ENCODE measurements at places on chromosomes 1 and 21.

- no peak for DNase-seq
Observed at GRCh38 chr1:207024202-207025145, 8.1 kb downstream of the C1orf116 start.

DNA sequence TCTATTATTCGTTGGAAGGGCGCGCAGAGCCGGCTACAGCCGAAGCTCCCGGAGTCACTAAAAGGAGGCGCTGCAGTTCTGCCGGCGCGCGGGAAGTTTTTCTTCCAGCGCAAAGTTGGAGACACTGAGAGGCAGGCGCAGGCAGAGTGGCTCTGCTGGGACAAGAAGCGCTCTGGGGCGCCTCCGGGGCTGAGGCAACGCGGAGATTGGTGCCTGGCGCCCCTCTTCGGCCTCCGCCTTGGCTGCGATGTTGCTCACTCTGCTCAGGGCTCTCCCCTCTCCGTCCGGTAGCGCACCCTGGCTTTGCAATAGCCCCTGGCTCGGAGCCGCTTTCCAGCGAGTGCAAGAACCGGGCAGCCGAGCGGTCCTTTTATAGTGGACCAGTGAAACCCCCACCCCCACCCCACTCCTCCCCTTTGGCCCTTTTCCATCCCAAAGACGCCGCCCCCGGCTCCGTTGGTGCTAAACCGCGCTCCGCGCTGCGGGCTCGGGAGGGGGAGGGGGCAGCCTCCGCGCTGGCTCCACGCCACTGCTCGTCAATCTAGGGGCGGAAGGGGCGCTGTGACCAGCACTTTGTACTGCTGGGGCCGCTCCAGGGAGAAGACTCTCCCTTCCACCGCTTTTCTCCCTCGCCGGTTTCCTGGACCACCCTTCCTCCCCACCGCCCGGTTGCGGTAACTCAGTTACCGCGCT lies at the start of gene ADAMTS1:
TSS of gene ADAMTS1 (minus strand) at position 344 of the 693 bp plus-strand sequence. CDS start 455 bp downstream, outside the sequence.
- DNase-seq: no peak

DNA sequence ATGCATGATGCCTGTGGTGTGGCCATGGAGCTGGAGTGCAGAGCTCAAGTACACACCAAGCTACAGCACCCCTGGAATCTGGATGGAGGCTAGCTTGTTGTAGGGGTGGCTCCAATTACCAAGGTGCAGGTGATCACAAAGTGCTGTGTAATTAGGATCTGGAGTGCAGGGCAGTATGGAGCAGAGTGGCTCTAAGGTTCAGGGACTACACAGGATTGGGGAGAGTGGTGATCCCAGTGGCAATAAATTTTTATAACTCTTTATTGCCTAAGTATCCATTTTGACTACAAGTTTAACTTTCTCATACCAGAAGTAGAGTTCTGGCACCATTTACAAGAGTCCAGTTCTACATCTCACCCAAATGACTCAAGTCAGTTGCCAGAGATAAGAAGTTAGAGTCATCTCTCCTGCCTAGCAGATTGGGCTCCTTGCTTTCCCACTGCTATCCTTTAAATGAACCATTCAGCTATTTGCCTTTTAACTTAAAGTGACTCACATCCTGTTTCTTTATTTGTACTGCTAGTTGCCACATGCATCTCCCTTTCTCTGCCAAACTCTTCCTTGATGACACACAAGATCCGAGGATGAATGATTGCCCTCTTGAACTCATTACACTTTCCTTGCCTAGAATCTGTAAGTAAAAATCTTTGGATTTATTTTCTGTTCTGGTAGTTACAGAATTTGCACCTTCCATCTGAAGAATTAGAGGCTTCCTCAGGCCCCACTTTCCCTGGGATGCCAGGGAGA lies 427.2 kb downstream of the KCNT2 start:
- DNase-seq: no peak

DNA sequence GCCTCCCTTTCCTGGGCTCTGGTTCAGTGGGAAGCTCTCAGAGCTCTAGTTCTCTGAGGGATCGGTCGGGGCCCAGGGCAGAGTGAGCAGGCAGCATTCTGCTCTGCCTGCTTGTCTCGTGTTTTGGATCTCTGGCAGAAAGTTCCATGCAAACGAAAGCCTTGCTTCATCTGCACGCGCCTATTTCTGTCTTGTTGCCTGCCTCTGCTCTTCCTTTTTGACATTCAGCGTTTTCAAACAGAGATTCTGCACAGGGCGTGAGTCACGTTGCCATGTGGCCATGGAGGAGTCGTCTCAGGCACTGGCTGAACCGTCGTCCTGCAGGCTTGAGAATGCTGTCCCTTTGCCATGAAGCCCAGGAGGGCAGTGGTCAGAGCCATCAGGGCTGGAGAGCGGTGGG lies 20.3 kb downstream of the AJAP1 start:
- no peak for DNase-seq

DNA sequence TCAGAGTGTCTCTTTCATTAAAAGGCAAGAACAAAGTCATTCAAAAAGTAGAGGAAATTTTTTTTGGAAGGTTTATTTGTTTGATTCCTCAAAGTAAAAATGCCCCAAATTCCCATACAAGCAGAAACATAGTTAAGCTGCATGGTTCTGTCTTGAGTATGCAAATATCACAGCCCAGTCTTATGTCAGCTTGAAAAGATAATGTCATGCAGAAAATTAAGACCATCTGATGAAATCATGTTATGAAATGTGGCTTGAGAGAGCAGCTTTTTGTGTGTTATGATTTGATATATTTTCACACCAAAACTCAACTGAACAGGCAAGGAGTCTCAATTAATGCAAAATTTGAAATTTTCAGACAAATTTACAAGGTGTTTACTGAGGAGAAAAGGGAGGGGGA lies 411.0 kb downstream of the LMO4 start:
- DNase-seq: no peak

GRCh38 chr1:66788231-66788939 lies 12.7 kb downstream of the INSL5 start:
- DNase-seq: no peak

- DNase-seq: peak; percentile 29
Observed at GRCh38 chr1:53182111-53182593, 14.5 kb upstream of the CPT2 start.

DNA sequence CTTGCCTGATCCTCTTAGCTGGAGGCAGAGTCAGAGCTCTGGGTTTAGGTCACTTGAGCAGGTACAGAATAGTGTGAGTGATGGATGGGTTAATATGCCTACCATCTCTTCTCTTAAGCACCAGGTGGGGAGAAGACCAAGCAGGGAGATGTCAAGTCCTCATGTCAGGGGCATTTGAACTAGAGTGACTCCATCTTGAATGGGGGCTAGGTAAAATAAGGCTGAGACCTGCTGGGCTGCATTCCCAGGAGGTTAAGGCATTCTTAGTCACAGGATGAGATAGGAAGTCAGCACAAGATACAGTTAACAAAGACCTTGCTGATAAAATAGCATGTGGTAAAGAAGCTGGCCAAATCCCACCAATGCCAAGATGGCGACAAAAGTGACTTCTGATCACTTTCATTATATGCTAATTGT lies 77.4 kb upstream of the BTG3 start:
- DNase-seq: no peak

GRCh38 chr1:221440658-221441057 lies 301.2 kb downstream of the DUSP10 start:
- no peak for DNase-seq

- no peak for DNase-seq
Observed at GRCh38 chr1:111576547-111576946, 43.0 kb upstream of the RAP1A start.

- no peak for DNase-seq
Observed at GRCh38 chr1:207919523-207920170, 8.7 kb upstream of the CD34 start.

GRCh38 chr1:243713470-243714186 lies 136.4 kb downstream of the AKT3 start:
- no peak for DNase-seq

GRCh38 chr1:21361506-21361905 lies 71.2 kb upstream of the ECE1 start:
- DNase-seq: no peak

DNA sequence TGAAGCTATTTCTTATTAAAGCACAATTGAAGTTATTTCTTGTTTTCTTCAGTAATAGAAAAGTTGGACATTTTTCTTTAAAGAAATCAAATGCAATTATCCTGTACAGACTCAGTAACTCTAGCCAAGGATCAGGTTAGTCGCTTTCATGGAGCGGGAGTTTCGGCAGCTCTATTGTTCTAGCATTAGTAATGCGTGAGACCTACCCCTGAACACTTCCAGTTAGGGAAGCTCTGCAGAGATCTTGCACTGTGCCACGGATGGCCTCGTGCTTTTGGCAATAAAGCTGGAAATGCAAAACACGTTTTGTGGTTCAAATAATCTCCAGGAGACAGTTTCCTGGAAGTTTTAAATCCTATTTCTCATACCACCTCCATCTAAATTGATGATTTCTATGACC lies 488.4 kb downstream of the SETD4 start:
- DNase-seq: no peak

GRCh38 chr1:23634518-23634839 lies 57.1 kb upstream of the RPL11 start:
- DNase-seq: no peak

GRCh38 chr1:10663678-10664035 lies 132.8 kb downstream of the CASZ1 start:
- no peak for DNase-seq

DNA sequence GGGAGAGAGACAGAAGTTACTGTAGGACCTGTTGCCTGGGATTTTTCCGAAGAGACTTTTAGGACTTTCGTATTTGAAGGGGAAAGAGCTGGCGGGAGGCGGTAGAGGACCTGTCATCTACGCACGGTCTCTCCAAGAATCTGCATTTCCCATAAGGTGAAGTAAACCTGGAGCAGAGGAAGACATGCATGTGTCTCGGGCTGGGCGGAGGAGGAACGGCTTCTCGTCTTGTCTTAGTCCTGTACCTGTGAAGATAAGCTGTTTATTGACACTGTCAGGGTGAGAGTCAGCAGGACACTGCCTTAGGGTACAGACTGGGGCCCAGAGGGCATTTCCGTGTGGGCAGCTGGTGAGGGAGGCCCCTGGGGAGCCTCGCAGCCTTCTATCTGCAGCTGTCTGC lies 123.4 kb upstream of the COL6A1 start:
- DNase-seq: no peak

GRCh38 chr1:207897188-207897587 lies 13.7 kb downstream of the CD34 start:
- no peak for DNase-seq

GRCh38 chr1:191641420-191642260 lies 516.6 kb upstream of the RGS18 start:
- no peak for DNase-seq

DNA sequence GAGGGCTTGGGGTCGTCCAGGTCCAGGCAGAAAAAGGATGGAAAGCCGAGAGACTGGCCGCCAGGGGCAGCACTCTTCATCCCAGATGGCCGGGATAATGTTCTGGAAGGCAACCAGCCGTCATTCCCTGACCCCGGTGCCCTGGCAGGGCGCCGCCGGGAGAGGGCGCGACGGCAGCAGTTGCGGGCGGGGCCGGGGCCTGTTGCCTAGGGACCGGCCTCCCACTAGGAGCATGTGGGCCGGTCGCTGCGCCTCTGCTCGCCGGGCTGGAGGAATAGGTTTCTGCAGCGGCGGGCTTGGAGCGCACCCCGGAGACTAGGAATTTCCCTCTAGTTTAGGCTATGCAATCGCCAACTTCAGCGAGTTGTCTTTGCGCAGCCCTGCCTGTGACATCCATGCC lies 11.0 kb downstream of the DMRTB1 start:
- DNase-seq: no peak

DNA sequence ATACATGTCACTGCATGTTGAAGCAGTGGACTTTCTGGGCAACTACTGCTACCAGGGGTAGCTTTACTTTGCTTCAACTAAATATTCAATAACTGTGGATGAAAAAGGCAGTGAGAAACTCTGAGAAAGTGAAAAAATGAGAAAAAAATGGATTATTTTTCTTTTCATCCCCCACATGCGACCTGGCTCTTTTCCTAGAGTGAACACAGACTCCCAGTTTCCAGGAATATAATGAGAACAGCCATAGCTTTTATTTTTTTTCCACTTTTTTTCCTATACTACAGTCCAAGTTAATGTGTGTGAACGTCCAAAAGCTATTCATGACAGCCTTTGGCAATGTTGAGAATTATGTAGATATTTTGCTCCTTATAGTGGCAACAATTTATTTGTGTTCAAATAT lies 230.4 kb downstream of the DNM3 start:
- DNase-seq: no peak

DNA sequence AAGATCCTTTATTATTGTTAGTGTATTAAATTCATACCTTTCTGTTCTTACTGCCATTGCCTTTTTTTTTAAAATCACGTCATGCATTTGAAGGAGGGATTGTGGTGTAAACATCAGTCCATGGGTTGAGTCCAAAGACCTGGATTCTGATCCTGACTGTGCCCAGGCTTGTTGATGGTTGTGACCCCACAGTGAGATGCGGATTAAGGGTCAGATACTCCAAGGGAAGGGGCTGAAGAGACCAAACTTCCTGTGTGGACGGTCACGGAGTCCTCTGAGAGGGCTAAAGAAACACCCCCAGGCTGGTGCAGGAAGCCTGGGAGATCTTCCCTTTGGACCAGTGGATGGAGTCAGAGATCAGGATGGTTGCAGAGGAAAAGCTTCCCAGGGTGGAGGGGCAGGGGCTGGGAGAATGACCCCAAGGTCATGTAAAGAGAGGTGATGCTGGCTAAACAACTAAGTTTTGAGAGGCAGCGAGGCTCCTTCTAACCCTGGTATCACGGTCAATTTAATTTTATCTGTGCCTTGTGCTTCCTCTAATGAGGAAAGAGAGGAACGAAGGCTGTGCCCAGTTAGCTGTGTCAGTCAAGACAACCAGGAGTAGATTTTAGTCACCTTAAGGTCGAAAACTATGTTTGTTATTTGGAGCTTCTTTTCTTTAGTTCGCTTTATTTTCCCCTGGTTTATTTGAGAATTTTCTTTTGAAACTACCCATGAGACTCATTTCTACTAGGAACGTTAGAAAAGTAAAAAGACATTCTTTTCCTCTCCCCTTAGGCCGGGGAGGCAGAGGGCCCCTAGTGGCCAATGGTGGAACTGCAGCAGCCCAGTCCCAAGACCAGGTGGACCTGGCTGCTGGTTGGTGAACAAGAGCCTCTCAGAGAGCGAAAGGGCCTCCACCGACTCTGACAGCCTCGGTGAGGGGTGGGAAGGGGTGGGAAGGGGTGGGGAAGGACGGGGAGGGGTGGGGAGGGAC lies 8.7 kb upstream of the GPR161 start:
- DNase-seq: peak; percentile 79

- no peak for DNase-seq
Observed at GRCh38 chr1:78839704-78840277, 166.7 kb downstream of the ADGRL4 start.
